ENCODE measurements at places on chromosomes 12 and 14. TPM values are rescaled to one million over a fixed set of nuclear protein-coding genes. Genes with fewer than 3 reads are reported as not detected.

- no peak for DNase-seq
- H3K4me1 ChIP-seq: peaks cover 9% of the 10 kb centered on the region
- H3K4me3 ChIP-seq: no peak overlapping the region
- no peaks in the 10 kb centered on the region for H3K27me3 ChIP-seq
Measured at GRCh38 chr14:55398679-55399078, 13.0 kb downstream of the ATG14 start.

DNA sequence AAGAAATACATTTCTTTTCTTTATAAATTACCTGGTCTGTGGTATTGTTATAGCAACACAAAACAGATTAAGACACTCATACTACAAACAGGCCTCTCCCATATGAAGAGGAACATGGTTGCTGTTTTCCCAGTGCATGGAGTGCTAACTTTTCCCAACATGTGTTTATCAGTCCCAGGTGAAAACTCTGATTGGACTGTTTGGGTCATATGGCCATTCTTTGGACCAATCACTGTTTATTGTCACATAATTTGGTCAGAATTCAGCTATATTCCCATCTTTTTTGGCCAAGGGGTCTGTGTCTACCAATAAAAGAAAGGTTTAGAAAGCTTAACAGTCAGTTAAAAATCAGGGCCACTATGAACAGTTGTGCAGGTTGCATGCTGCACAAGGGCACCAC is 35.4 kb upstream of the CCDC60 start:
- no peaks in the 10 kb centered on the region for H3K27me3 ChIP-seq
- no peaks in the 10 kb centered on the region for H3K4me1 ChIP-seq
- H3K27ac ChIP-seq: no peak overlapping the region

- H3K36me3 ChIP-seq: no peaks in the 10 kb centered on the region
- no peak for DNase-seq
- no peak overlapping the region for H3K4me3 ChIP-seq
- no peak overlapping the region for H3K27ac ChIP-seq
- no peaks in the 10 kb centered on the region for H3K4me1 ChIP-seq
- no peaks in the 10 kb centered on the region for H3K27me3 ChIP-seq
Measured at GRCh38 chr12:129862561-129863175, 41.2 kb downstream of the TMEM132D start.

GPD1 gene
- 0.87 TPM for total RNA-seq

DNA sequence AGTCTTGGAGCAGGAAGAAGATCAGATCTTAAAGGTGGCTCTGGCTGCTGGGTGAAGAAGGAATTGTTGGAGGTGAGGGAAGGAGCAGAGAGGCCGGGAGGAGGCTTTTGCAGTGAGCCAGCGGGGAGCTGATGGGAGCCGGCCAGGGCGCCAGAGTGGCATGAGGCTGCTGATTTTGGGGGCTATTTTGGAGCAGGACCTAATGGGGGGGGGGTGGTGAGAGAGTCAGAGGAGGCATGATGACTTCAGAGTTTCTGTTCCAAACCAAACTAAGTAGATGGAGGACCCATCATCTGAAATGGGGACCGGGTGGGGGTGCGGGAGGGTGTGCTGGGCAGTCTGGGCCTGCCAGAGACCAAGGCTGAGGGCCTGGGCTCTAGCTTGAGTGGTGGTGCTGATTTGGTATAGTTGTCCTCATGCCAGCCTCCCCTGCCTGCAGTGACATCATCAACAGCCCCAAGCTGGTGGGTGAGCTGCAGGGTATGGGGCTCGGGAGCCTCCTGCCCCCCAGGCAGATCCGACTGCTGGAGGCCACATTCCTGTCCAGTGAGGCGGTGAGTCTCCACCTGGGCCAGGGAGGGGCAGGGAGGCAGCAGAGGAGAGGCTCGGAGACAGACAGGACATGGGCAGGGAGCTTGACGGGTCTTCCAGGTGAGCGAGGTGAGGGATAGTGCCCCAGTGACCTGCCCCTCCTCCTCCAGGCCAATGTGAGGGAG is 6.2 kb downstream of the TNFAIP2 start:
- H3K4me1 ChIP-seq: no peaks in the 10 kb centered on the region
- peaks cover 2% of the 10 kb centered on the region for H3K27me3 ChIP-seq
- DNase-seq: no peak
- H3K27ac ChIP-seq: no peak overlapping the region

C12orf60 gene
- total RNA-seq: 2.2 TPM

- H3K4me3 ChIP-seq: peak within 1 kb of the TSS; percentile 72
- DNase-seq: peak; percentile 10
- H3K27ac ChIP-seq: no peak within 1 kb of the TSS
- H3K27me3 ChIP-seq: peaks cover 61% of the 10 kb centered on the region
Measured at GRCh38 chr12:99984271-99985128, at the start of gene ANKS1B. ANKS1B (minus strand) TSS chr12:99984936; CDS start chr12:99984237, 699 bp downstream.

GRCh38 chr14:62053188-62053587 is 291.0 kb downstream of the SNAPC1 start:
- H3K4me3 ChIP-seq: no peak overlapping the region
- no peaks in the 10 kb centered on the region for H3K4me1 ChIP-seq
- H3K27ac ChIP-seq: no peak overlapping the region
- no peaks in the 10 kb centered on the region for H3K36me3 ChIP-seq
- peaks cover 1% of the 10 kb centered on the region for H3K27me3 ChIP-seq

GRCh38 chr12:106780010-106780631 is 5.6 kb downstream of the RIC8B start:
- peaks cover 14% of the 10 kb centered on the region for H3K4me1 ChIP-seq
- no peaks in the 10 kb centered on the region for H3K27me3 ChIP-seq
- no peak overlapping the region for H3K27ac ChIP-seq

DNA sequence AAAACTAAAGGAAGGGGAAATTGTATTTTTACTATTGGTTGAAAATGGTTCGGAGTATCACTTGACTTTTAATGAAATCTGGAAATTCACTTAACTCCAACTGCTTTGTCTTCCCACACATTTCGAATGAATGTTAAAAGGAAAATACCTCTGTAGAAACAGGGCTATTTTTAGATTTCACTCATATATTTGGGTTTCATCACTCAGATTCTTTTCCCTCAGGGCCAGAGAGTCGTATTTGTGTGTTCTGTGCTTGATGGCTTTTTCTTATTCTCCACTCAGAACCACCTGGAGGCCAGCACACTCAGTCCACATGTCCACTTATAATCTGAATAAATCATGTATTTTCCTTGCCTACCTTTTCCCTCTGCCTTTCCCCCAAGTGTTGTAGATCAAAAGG is 40.0 kb downstream of the DAAM1 start:
- H3K36me3 ChIP-seq: no peaks in the 10 kb centered on the region
- no peak overlapping the region for H3K4me3 ChIP-seq
- peaks cover 14% of the 10 kb centered on the region for H3K4me1 ChIP-seq

GRCh38 chr14:21258889-21259787 is 10.1 kb downstream of the HNRNPC start:
- peak overlapping the region; percentile 41 for H3K4me3 ChIP-seq
- peaks cover 66% of the 10 kb centered on the region for H3K4me1 ChIP-seq
- H3K27ac ChIP-seq: peak overlapping the region; percentile 65
- no peaks in the 10 kb centered on the region for H3K27me3 ChIP-seq
- DNase-seq: no peak

DPF3 gene
- 0.66 TPM for total RNA-seq

- H3K27ac ChIP-seq: no peak overlapping the region
- peaks cover 8% of the 10 kb centered on the region for H3K4me1 ChIP-seq
- no peaks in the 10 kb centered on the region for H3K36me3 ChIP-seq
- H3K27me3 ChIP-seq: peaks cover 10% of the 10 kb centered on the region
- H3K4me3 ChIP-seq: no peak overlapping the region
- DNase-seq: no peak
Measured at GRCh38 chr12:21296348-21296747, 38.4 kb downstream of the SLCO1A2 start.

OTUB2 gene
- total RNA-seq: 2.3 TPM

TMEM260 gene
- total RNA-seq: 16.8 TPM

DNA sequence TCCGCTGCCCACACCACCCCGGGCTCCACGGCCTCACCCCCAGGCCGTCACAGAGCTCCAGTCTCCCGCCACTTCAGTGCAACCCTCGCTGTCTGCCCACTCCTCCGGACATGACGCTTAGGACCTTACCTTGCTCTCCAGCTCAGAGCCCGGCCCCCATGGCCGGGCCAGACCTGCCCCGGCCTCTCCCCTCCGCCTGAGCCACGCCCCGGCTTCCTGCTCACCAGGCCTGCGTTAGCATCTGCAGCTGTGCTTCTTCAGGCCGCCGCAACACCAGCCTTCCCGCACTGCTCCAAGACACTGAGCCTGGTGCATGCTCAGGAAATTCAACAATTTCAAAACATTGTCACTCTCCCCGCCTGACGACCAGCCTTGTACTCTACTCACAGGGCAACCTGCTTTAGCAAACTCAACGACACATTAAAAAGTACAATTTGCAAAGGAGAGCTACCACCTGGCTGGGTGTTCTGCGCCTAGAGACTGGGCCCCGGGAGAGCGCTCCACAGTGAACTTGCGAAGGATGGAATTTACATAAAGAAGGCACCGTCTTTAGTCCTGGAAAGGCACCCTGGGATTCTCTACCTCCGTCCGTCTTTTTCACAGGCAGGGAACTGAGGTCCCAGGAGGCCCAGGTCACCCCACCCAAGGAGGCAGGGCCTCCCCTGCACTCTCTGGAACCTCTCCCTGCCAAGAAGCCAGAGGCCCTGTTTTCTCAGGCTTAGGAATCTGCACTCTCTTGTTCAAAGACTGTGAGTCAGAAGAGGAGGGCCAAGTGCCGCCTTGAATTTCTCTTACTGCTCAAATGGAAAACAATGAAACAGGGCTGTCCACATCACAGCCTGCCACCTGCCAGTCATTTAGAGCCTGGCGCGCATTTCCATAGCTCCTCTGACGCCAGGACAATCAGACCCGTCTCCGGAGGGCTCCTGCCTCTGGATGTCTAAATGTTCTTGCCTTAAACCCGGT is 51.3 kb downstream of the STX2 start:
- no peak overlapping the region for H3K4me3 ChIP-seq
- H3K4me1 ChIP-seq: no peaks in the 10 kb centered on the region
- H3K27me3 ChIP-seq: no peaks in the 10 kb centered on the region
- DNase-seq: no peak
- H3K36me3 ChIP-seq: peaks cover 11% of the 10 kb centered on the region

GRCh38 chr12:25323581-25323982 is 72.9 kb upstream of the KRAS start:
- H3K4me3 ChIP-seq: no peak overlapping the region
- peaks cover 13% of the 10 kb centered on the region for H3K27me3 ChIP-seq
- peaks cover 50% of the 10 kb centered on the region for H3K4me1 ChIP-seq
- DNase-seq: no peak

DNA sequence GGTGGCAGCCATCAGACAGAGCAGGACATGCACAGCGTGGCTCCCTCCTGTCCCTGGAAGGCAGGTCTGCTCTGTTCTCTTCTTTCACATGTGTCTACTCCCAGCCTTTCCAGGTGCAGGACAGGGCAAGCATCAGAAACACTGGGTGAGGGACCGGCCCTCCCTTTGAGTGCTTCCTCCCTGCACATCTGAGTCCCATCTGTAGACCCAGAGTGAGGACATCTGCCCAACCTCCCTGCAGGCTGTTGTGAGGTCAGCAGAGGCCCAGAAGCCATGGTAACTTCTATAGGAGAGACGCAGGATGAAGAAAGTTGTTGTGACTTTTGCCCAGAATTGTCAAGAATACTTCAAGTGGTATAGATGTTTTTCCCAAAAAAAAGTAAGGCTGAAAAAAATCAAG is 282.7 kb downstream of the CACNA1C start:
- peaks cover 5% of the 10 kb centered on the region for H3K27me3 ChIP-seq
- no peak overlapping the region for H3K27ac ChIP-seq
- H3K4me3 ChIP-seq: no peak overlapping the region
- DNase-seq: no peak
- no peaks in the 10 kb centered on the region for H3K36me3 ChIP-seq

DNA sequence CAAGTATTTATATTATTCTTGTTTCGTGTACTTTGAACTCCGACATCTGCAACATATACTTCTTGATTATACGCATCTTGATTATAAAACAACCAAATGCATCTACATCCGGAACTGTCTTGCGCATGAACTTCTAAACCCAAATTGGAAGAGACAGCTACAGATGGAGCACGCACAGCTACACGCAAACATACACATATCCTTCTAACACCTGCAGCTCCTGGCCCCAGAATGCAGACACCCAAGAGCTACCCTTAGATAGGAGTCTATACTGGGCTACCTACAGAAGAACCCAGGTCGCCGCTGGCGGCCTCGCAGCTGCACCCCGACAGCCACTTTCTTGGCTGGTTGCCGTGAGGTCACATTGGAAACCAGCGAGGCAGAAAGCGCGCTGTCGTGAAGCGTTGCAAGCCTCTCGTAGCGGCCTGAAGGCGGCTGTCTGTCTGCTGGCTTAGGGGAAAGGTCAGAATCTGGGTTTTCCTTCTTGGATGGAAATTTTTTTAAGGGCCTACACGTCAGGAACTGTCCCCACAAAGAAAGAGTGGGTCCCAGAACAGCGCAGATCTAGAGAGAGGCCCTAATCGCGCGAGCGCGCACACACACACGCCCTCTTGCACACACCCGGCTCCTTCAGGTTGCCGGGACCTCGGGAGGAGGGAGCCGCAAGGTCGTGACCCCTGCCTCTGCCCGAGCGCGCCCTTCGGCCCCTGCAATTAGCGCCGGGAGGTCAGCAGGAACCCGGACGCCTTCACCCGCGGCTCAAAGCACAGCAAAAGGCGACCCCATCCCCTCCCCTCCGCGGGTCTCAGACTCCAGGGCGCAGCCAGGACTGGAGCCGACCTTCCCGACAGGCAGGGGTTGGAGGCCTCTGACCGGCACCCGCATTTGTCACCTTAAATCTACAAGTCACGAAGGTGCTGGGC is 17.0 kb downstream of the TBX3 start:
- H3K27me3 ChIP-seq: peaks cover 81% of the 10 kb centered on the region
- H3K4me3 ChIP-seq: no peak overlapping the region
- H3K4me1 ChIP-seq: no peaks in the 10 kb centered on the region
- no peaks in the 10 kb centered on the region for H3K36me3 ChIP-seq

Measured in activated T-helper 2 cell treated with anti-CD3 and anti-CD28 coated beads, Interferon-gamma antibody, Interleukin-2, Interleukin-4, amounts not matched to agents 10 μg/mL and 5 μg/mL and 100 μg/mL, durations not matched to agents 14 hours and 24 hours and 36 hours (primary cell).